ENCODE measurements at places on chromosomes 11 and 22. TPM values are rescaled to one million over a fixed set of nuclear protein-coding genes. Genes with fewer than 3 reads are reported as not detected.

DNA sequence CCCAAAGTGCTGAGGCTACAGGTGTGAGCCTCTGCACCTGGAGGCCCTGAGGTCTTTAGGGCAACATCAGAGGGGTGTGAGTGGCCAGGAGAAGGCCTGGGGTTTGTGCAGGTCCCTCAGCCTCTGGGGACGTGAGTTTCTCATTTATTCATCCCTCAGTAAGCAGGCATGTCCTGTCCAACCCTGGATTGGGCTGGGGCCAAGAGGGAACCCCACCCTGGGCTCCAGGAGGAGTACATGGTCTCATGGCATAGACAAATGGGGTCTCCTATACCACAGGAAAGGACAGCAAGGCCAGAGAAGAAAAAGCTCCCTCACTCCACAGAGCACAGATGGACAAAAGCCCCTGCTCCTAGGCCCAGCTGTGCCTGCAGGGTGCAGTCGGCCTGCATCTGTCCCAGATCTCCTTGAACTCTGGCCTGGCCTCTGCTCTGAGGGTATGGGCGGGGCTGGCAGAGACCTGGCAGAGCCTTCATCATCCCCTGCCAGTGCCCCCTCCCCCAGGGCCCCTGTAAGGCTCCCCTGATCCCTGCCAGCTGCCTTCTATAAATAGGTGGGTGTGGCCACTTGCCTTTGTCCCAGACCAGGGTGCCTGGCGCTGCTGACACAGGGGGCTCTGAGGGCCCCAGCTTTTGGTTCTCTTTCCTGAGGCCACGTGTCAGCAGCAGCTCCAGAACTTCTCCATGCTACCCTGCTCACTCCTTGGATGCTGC lies 34.6 kb downstream of the A4GALT start:
- H3K4me3 ChIP-seq = no peak overlapping the region
- no peak for DNase-seq
- H3K27me3 ChIP-seq = no peaks in the 10 kb centered on the region
- no peaks in the 10 kb centered on the region for H3K4me1 ChIP-seq
- no peak overlapping the region for H3K27ac ChIP-seq

DNA sequence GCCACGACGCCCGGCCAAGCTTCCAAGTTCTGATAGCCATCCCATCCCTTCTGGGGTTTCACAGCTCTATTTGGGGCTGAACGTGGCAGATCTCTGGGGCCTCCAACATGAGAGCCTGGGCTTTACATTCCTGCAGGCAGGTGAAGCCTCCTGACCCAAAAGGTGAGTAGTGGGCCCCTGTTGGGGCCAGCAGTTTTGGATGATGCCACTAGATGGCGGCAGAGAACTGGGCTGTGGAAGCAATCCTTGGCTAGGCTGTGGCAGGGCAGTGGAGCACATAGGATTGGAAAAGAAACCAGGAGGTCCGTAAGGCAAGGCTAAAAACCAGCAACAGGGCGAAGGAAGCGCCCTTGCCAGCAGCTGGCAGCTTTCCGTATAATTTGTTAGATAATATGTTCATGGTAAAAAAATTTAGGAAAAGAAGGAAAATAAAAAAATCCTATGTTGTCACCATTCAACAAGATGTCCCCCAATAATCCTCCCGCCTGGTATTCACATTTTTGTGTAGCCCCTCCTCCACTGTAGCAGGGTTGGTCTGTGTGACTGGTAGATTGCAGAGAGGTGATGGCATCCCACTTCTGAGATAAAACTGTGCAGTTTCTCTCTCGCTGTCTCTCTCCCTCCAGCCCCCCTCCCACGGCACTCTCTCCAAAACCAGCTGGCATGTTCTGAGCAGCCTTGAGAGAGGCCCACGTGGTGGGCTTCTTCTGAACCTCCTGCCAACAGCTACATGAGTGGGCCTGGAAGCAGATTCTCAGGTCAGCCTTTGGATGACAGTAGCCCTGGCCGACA lies 43.6 kb upstream of the OR4B1 start:
- H3K4me3 ChIP-seq = no peak overlapping the region
- no peaks in the 10 kb centered on the region for H3K36me3 ChIP-seq
- no peak for DNase-seq
- peaks cover 4% of the 10 kb centered on the region for H3K4me1 ChIP-seq
- H3K27ac ChIP-seq = no peak overlapping the region

- no peak overlapping the region for H3K27ac ChIP-seq
- DNase-seq = no peak
- no peaks in the 10 kb centered on the region for H3K4me1 ChIP-seq
Observed at GRCh38 chr11:2797741-2798361, 87.7 kb downstream of the CDKN1C start.

INPP5J gene
- 2.6 TPM for total RNA-seq

DNA sequence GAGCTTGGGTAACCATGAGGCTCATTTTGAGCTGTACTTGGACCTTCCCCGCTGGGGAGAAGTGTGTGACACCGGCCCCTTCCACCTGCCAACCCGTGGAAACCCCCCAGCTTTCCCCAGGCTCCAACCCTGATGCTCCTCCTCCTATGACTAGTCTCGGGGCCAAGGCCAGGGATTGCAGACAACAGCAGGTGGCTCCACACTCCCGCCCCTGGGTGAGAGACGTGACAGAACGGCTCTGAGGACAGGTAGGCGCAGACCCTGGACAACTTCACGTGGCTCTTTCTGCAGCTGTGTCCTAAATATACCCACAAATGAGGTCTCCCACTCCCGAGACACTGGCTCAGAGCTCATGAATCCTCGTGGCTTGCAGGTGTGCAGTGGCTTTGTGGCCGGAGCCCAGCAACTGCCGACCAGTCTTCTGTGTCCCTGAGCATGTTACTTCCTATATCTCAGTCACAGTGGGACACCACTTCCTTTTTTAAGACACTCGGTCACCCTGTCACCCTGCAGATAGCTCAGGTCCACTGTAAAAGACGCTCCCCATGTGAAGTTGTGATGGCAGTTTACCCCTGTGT lies 55.2 kb downstream of the NECTIN1 start:
- peak; percentile 88 for DNase-seq
- peaks cover 4% of the 10 kb centered on the region for H3K36me3 ChIP-seq
- H3K4me3 ChIP-seq = no peak overlapping the region
- H3K27ac ChIP-seq = peak overlapping the region; percentile 85

DDI1 gene
- not detected for total RNA-seq

DNA sequence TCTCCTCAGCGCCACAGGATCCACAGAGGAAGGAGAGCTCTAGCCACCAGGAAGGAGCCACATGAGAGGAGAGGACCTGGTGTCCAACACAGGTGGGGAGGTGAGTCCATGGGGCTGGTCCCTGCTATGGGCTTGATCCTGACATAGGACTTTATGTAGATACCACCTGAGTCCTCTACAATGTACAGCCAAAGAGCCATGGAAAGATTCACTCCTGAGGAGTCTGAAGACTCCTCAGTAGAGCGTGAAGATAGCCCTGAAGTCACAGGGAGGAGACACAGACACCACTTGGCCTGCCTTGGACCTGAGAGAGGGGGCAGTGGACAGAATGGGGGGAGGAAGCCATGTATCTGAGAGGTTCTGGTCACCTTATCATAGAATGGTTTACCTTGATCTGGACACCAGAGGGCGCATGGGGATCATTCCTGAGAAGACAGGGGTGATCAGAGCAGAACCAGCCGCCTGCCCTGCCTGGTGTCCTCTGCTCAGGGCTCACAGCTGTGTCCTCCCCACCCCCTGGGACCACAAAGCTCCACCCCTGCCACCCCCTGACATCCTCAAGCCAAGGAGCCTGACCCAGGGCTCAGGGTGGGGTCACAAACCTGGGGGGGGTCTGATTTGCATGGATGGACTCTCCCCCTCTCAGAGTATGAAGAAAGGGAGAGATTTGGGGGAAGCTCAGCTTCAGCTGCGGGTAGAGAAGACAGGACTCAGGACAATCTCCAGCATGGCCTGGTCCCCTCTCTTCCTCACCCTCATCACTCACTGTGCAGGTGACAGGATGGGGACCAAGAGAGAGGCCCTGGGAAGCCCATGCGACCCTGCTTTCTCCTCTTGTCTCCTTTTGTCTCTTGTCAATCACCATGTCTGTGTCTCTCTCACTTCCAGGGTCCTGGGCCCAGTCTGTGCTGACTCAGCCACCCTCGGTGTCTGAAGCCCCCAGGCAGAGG lies 77.0 kb downstream of the ZNF280B start:
- DNase-seq = no peak
- no peaks in the 10 kb centered on the region for H3K36me3 ChIP-seq
- H3K27ac ChIP-seq = no peak overlapping the region
- H3K4me3 ChIP-seq = no peak overlapping the region
- H3K27me3 ChIP-seq = no peaks in the 10 kb centered on the region

- H3K27ac ChIP-seq = no peak overlapping the region
- H3K36me3 ChIP-seq = no peaks in the 10 kb centered on the region
- no peak for DNase-seq
- no peak overlapping the region for H3K4me3 ChIP-seq
- H3K27me3 ChIP-seq = no peaks in the 10 kb centered on the region
Observed at GRCh38 chr11:121391914-121392313, 60.2 kb upstream of the SORL1 start.

GRCh38 chr11:36628141-36628540 lies 30.1 kb upstream of the RAG2 start:
- DNase-seq = no peak
- H3K27me3 ChIP-seq = no peaks in the 10 kb centered on the region
- H3K27ac ChIP-seq = no peak overlapping the region
- no peaks in the 10 kb centered on the region for H3K36me3 ChIP-seq
- no peaks in the 10 kb centered on the region for H3K4me1 ChIP-seq

DNA sequence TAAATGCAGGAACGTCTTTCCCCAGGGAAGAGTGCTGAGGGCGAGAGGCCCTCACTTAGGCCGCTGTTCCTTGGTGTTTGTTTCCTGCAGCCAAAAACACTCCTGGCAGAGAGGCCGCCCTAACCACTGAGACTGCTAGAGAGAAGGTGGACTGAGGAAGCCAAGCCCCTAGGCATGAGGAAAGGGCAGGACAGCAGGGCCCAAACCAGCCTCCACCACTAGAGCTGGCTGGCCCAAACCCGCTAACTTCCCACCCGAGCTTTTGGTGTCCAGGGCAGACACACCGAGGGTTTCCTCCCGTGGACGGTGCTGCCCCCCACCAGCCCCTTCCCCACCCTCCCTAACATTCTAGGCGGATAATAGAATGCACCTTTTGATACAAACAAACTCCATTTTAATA lies 6.0 kb downstream of the FGF19 start:
- no peaks in the 10 kb centered on the region for H3K36me3 ChIP-seq
- DNase-seq = no peak
- H3K4me3 ChIP-seq = no peak overlapping the region
- no peak overlapping the region for H3K27ac ChIP-seq

- no peak overlapping the region for H3K27ac ChIP-seq
- no peaks in the 10 kb centered on the region for H3K4me1 ChIP-seq
- DNase-seq = no peak
- H3K27me3 ChIP-seq = peaks cover 7% of the 10 kb centered on the region
- no peak overlapping the region for H3K4me3 ChIP-seq
Observed at GRCh38 chr22:50713571-50714056, 24.4 kb upstream of the ACR start.

GRCh38 chr22:20429254-20430100 lies 8.1 kb downstream of the SCARF2 start:
- H3K27ac ChIP-seq = no peak overlapping the region
- DNase-seq = no peak
- H3K36me3 ChIP-seq = no peaks in the 10 kb centered on the region
- H3K27me3 ChIP-seq = peaks cover 5% of the 10 kb centered on the region
- peaks cover 8% of the 10 kb centered on the region for H3K4me1 ChIP-seq

DNA sequence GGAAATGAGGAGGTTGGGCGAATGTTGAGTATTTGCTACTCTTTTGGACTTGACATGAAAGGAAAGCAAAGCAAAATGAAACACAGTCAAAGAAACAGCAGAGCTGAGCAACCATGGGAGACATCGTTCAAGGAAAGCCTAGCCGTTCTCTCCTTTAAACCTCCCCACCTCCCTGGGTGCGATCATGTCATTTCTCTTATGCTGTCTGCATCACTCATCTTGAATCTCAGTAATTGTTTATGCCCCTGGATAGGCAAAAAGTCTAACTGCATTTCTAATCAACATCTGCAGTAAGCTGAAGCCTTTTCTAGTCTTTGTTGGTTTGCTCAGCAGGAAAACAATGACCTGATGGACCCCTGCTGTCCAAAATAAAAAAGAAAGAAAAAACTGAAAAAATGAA lies 107.0 kb downstream of the MSANTD4 start:
- no peak for DNase-seq
- H3K27me3 ChIP-seq = no peaks in the 10 kb centered on the region
- H3K36me3 ChIP-seq = no peaks in the 10 kb centered on the region
- H3K27ac ChIP-seq = no peak overlapping the region
- H3K4me1 ChIP-seq = no peaks in the 10 kb centered on the region
- no peak overlapping the region for H3K4me3 ChIP-seq

MMP7 gene
- total RNA-seq = 1.0 TPM

TRIM48 gene
- not detected for total RNA-seq

GRCh38 chr11:79434283-79434682 lies 6.5 kb downstream of the TENM4 start:
- peaks cover 3% of the 10 kb centered on the region for H3K4me1 ChIP-seq
- H3K27ac ChIP-seq = no peak overlapping the region
- DNase-seq = no peak
- no peak overlapping the region for H3K4me3 ChIP-seq
- no peaks in the 10 kb centered on the region for H3K36me3 ChIP-seq
- peaks cover 20% of the 10 kb centered on the region for H3K27me3 ChIP-seq

OR51B5 gene
- 0.18 TPM for total RNA-seq

GRCh38 chr11:2379466-2380174 lies 2.5 kb downstream of the CD81 start:
- peak overlapping the region; percentile 61 for H3K4me3 ChIP-seq
- H3K36me3 ChIP-seq = no peaks in the 10 kb centered on the region
- no peaks in the 10 kb centered on the region for H3K27me3 ChIP-seq
- H3K4me1 ChIP-seq = peaks cover 44% of the 10 kb centered on the region

DNA sequence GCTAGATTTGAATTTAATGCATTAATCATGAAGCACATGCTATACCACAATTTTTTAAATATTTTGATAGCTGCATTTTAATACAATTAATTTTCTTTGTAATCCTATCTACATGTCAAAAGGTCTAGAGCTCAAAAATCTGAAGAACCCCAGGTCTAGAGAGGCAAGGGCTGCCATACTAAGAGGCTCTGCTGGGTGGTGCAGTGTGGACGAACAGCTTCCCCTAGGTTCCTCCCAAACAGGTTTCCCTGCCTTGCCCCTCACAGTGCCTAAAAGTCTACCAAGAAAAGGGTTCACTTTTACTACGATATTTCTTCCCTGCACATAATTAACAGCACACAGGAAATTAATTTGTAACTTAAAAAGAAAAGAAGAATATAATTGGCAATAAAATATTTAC lies 681.1 kb downstream of the OPCML start:
- H3K27me3 ChIP-seq = no peaks in the 10 kb centered on the region
- DNase-seq = no peak
- no peak overlapping the region for H3K27ac ChIP-seq
- H3K4me1 ChIP-seq = no peaks in the 10 kb centered on the region
- no peak overlapping the region for H3K4me3 ChIP-seq

DNA sequence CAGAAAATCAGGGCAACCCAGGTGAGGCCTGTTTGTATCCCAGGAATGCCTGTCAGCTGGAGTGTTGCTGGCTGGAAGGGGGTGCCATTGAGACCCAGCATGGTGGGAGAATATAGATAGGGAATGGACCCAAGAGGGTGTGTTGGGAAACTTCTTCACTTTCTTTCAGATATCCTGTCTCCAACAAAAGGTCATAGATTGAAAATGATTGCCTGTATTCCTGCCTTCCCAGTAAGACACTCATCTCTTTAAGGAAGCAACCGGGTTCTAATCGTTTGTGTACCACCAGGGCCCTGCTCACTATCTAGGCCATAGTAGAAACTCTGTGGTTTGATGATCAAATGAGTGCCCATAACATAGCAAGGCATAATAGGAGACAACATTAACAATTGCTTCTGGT lies at the start of gene OR51I1:
TSS of gene OR51I1 (minus strand) at position 101 of the 400 bp plus-strand sequence. CDS start at position 101, 0 bp downstream.
- no peaks in the 10 kb centered on the region for H3K36me3 ChIP-seq
- no peaks in the 10 kb centered on the region for H3K4me1 ChIP-seq
- DNase-seq = no peak
- H3K27ac ChIP-seq = no peak within 1 kb of the TSS

GRCh38 chr22:45254388-45254787 lies 13.7 kb upstream of the KIAA0930 start:
- no peak for DNase-seq
- H3K27ac ChIP-seq = peak overlapping the region; percentile 74
- H3K4me1 ChIP-seq = peaks cover 32% of the 10 kb centered on the region
